Activated T-helper 1 cell treated with anti-CD3 and anti-CD28 coated beads, Interleukin-2, amount 50 U/mL, for 16 hours (primary cell): ENCODE measurements at places on chromosomes 3 and 15.

GRCh38 chr15:73996939-73997338 is 2.4 kb downstream of the PML start:
- no peak for DNase-seq

DNA sequence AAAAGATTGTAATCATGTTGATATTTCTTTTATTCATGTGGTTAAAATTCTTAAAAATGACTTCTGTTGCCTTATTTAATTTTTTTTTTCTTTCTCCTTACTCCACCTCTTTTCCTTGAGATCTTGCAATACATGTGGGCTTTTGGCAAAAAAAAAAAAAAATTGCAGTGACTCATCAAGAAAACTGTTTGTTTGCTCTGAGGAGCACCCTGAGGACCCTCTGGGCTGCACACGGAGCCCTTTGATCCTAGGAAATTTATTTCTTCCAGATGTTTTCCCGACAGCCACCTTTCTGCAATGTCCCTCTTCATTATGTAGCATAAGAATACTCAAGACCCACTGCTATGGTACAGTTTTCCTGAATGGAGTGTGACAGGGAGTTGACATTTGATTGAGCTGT is 371.7 kb downstream of the ZBTB20 start:
- DNase-seq, result no peak

GRCh38 chr3:122794779-122795673 is at the start of gene SLC49A4:
TSS of gene SLC49A4 (plus strand) at chr3:122795069. CDS start at chr3:122795193, 124 bp downstream.
- peak; percentile 34 for DNase-seq

DNA sequence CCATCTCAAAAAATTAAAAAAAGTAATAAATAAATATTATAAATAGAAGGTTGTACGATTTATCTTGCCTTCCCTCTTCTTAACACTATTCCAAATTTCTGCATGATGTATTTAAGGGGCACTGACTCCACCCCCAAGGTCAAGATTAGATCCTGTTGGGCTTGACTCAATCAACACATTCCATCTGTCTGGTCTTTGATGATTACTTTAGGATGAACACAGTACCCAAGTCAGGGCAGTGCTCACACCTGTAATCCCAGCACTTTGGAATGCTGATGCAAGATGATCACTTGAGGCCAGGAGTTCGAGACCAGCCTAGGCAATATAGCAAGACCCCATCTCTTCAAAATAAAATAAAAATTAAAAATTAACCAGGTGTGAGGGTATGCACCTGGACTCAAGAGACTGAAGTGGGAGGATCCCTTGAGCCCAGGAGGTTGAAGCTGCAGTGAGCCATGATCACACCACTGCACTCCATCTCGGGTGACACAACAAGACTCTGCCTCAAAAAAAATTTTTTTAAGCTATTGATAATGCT is 14.1 kb upstream of the ATP1B3 start:
- DNase-seq, result no peak

DNA sequence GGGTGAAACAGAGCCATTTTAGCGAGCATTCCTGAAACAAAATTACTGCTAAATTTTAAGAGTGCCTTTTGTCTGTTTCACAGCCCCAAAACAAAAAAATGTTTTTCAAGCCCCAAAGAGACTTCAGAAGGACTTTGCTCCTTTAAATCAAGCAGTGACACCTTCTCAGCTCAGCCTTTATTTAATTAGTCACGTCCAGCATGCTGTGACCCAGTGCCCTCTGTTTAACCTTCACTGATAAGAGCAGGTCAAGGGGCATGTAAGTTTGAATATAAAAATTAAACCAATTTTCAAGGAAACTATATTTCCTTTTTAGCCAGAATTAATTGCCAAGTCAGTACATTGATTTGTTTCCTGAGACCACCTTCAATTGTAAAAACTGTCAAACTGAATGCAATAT is 40.6 kb downstream of the ISL2 start:
- DNase-seq, result no peak

DNA sequence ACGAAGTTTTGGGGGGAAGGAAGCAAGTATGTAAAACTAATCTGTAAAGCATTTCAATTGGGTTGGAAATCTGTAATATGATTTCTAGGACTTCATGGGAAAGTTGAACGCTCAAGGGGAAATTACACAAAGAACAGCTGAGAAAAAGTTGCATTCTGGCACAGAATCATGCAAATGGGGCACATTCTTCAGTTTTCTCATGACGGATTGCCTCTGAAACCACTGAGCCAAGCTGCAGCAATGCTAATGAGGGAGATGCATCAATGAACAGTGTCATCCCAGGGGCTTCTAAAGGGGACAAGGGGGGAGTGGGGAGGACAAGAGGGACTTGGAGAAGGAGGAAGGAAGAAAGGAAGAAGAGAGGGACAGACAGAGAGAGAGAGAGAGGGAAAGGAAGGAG is 291.4 kb upstream of the ATP11B start:
- DNase-seq, result no peak

DNA sequence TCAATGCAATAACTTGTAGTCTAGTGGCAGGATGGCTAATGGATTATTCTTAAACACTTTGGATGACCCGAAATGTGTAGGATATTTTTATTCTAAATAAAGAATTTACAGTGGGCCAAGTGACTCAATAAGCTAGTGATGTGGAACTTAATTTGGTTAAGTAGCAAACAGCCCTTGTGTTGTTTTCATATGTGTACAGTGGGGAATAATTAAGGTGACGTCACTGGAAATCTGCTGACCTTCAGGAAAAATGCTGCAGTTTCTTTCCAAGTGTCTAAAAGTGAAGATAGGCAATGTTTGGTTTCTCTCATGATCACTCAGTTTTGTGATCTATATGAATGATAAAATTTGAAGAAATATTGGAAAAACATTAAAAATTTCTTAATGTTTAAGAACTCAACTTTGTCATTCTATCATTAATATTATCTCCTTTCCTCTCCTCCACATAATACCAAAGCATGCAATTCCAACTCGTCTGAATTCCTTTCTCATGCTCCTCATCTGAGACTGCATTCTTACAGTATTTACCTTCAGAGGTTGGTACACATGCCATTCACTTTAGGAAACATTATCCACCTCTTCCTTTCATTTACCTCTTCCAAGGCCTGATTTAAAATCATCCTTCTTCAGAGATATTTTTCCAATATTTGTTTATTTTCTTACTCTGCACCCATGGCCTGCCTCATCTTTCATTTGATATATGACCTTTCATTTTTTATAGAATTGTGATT is 414.6 kb upstream of the ARPP21 start:
- no peak for DNase-seq

- no peak for DNase-seq
These were observed 148.6 kb upstream of the NR2F2 start for GRCh38 chr15:96181873-96182301.

GRCh38 chr3:30020380-30020779 is 586.0 kb upstream of the TGFBR2 start:
- DNase-seq, result no peak

- no peak for DNase-seq
These were observed 541.7 kb downstream of the TBL1XR1 start for GRCh38 chr3:176655404-176656094.

GRCh38 chr3:171204942-171205341 is 178.4 kb upstream of the SLC2A2 start:
- DNase-seq, result no peak

- peak; percentile 36 for DNase-seq
These were observed 17.3 kb downstream of the C3orf18 start for GRCh38 chr3:50550079-50550736.

DNA sequence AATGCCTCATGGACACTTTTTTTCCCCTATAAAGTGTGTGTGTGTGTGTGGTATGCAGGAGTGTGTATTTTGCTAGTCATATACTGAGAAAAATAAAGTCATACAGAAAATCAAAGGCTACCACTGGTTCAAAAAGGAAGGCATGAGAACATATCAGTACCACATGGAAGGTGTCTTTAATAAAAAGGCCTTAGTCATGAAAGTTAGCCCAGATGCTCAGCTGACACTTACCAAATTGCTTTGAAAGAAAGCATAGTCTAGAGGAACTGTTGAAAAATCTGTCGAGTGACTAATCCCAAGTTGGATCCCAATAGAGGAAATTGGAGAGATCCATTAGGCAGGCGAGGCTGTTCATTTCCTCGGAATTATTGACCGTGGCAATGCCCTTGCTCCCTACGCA is 432.9 kb upstream of the CFAP20DC start:
- no peak for DNase-seq

GRCh38 chr3:52198643-52199608 is 966 bp downstream of the ALAS1 start:
- no peak for DNase-seq

DNA sequence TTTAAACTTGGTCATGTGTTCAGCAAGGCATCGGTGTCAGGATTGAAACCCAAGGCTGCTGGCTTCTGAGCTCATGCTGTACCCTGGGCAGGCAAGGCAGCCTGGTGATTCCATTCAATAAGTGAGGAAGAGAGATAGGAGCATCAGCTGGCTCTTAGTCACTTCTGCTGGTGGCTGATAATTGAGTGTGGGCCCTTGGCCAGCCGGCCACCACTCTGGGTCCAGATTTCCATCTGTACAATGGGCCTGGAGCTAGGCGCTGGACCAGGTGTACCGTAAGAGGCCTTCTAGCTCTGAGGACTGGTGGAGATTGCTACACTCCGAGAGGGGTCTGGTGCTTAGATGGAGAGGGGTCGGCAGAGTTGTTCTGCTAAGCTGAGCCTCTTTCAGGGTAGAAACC is 4.3 kb downstream of the CD276 start:
- DNase-seq, result no peak

GRCh38 chr15:77457905-77458265 is 37.2 kb downstream of the HMG20A start:
- DNase-seq, result no peak

GRCh38 chr3:170740726-170741591 is 129.0 kb downstream of the RPL22L1 start:
- no peak for DNase-seq

DNA sequence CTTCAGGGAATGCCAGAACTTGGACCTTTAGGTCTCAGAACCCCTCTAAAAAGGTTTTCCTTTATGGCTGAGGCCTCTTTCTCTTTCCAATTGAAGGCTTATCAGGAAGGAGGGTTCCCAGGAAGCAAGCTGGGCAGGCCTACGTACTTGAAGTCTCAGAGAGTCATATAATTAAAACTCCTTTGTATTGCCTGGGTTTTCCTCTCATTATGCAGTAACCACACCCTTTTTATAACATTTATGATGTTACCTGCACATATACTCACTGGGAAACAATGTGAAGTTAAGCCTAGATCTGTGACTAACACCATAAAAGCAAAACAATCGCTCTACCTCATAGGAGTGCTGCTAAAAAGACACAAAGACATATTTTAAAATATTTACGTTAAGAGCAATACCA is 27.3 kb downstream of the SERP1 start:
- no peak for DNase-seq

- no peak for DNase-seq
These were observed 272.5 kb downstream of the THSD4 start for GRCh38 chr15:71387810-71388209.

- no peak for DNase-seq
These were observed 10.5 kb downstream of the CTXND1 start for GRCh38 chr15:80241508-80241907.

DNA sequence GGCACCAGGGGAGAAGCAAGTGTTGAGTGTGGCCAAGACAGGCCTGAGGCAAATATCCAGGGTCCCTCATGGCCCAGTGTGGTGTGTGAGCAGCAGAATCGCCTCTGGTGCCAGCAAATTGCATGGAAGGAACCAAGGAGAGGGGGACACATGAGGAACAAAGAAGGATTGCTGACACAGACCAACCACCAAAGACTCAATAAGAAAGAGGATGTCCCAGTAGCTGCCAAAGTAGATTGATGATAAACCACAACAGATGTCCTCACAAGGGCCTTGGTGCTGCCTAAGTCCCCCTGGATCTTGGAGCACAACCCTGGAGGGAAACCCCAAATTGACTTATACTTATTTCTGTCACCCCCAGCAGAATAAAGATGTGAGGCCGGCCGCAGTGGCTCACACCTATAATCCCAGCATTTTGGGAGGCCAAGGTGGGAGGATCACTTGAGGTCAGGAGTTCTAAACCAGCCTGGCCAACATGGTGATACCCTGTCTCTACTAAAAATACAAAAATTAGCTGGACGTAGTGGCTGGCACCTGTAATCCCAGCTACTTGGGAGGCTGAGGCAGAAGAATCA is 10.6 kb downstream of the SRGAP3 start:
- no peak for DNase-seq

DNA sequence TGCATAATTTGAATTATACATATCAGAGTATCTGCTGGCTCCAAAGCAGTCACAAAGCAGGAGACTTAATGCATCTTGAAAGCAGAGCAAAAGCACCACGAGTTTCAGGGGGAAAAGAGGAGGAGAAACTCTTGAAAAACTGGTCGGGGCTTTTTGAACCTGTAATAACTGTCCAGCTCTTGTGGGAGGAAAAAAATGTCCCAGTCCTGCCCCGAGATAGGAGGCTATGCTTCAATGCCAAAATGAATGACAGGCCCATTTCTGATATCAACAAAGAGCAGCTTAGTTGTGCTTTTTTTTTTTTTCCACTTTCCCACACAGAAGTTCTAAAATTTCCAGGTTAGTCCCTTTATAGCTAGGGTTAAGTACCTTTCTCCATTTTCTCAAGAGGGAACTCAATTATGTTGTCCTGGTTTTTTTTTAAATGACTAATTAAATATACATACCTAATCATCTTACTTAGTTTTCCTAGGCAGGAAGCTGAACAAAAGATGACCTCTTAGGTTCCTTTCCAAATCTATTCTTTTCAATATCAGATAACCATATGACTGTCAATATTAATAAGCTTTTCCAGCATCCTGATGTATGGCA is 120.2 kb downstream of the TFDP2 start:
- DNase-seq, result no peak

- no peak for DNase-seq
These were observed 145.0 kb downstream of the ADAM10 start for GRCh38 chr15:58604455-58604923.

DNA sequence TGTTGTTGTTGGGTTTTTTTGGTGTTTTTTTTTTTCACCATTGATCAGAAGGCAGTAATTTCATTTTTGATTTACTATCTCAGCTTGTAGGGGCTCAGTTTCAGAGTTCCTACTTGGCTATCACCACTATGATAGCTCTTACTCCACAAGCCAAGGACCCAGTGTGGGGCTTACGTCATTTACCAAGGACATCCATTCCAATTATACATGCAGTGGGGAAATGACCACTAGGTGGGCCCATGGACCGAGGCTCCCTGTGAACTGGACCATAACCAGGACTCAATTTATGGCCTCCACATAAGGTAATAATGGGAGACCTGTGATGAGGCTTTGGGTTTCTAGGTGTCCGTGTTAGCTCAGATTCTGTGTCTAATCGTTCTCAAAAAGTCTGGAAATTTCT is 67.5 kb upstream of the CACNA1D start:
- DNase-seq, result no peak

DNA sequence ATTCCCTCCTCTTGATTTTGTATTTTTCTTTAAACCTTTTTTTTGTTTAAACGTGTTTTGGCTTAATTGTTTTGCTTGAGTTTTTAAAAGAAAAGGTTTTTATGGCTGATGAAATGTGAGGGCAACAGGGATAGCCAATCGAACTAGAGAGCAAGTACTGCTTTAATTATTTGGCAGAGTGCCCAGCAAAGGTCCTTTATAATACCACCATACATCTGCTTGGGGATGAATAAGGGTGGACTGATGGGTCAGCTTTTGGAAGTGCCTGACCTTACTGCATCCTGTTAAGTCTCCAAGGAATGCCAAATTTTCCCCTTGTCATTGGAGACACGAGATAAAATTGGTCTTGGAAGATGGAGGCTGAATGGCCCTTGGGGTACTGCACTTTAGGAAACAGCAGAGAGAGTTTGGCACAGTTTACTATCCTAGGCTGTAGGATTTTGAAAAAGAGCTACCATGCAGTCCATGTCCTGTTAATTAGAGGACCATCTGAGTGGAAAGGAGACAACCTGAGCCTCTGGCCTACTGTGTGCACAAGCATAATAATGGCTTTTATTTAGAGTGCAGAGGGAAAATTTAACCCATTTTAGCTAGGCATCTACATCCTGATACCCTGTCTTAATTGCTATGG is 19.8 kb upstream of the MTHFS start:
- DNase-seq, result no peak
